ENCODE measurements at places on chromosomes 6 and 20.

DNA sequence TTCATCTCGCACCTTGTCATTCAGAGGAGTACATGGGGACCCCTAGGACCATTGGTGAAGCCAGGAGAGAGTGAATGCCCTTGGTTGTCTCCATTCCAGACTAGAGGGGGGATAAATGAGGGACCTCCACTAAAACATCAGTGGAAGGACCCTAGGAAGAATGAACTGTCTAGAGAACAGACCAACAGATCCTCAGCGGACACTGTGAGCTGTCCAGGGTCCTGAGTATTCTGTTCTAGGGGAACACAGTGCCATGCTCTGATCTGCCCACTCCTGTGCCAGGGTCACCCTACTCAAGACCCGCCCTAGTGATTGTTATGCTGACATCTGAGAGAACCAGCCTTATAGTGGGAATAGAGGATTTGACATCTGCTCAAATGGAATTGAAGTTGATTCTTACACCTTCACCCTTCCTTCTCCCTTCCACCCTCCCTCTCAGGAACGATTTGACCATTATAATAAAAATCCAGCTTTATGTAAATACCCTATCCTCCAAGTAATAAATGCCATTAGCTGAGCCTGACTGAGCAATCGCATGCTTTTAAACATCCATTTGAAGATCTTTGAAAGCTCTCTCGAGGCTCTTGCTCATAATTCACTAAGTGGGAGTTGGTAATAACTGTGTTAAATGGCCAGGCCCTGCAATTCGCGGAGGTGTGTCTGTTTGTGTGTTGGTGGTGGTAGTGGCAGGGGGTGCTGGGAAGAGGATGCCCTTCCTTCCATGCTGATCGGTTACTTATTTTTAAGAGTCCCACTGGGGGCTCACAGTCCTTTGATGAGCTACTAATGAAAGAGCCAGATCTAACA, 43.6 kb upstream of the SLC32A1 start:
- peak; percentile 42 for DNase-seq

GRCh38 chr6:8075704-8076103, 11.5 kb upstream of the BLOC1S5 start:
- no peak for DNase-seq

- no peak for DNase-seq
Observed at GRCh38 chr6:102749210-102749971, 1355.9 kb downstream of the GRIK2 start.

DNA sequence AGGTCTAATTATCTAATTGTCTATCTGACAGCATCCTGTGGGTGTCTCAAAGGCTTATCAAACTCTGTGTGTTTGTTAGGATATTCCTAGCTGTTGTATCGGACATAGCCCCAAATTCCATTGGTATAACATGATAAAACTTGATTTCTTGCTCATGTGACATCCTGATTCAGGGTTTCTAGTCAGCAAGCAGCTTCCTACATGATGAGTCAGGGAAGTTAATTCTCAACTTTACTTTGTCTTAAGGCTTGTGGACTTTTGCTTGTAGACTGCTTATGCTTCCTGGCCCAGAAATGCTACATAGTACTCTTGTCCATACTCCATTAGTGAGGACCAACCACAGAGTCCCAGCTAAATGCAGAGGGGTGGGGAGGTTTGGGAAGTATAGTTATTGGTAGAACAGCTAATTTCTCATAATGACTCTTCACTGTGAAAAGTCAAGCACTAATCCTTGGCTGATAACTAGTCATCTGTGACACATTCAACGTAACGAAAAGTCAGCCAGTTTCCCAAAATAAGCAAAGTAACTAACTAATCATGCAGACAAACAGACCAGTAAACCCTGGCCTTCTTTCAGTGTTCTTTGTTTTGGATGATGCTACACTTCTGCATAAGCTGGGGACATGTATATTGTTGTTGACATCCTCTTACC, 25.8 kb downstream of the NKAIN2 start:
- no peak for DNase-seq

GRCh38 chr20:63978319-63979228, 868 bp downstream of the SAMD10 start:
- no peak for DNase-seq

DNA sequence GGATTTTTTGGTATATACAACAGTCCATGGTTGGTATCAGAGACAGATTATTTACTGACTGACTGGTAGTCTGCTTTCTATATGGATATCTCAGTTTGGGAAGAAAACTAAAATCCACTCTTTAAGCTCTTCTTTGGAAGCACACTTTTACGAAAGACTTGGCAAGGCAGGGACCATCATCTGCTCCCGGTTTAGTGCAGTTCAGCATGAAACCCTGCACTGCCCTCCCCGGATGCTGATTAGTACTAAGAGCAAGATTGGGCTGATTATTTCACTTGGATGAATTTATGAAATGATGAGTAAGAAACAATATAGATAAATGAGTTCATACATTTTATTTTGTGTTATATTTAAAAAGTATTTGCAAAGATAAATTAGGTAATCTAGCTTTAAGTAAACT, 56.3 kb downstream of the RGS17 start:
- DNase-seq: no peak

DNA sequence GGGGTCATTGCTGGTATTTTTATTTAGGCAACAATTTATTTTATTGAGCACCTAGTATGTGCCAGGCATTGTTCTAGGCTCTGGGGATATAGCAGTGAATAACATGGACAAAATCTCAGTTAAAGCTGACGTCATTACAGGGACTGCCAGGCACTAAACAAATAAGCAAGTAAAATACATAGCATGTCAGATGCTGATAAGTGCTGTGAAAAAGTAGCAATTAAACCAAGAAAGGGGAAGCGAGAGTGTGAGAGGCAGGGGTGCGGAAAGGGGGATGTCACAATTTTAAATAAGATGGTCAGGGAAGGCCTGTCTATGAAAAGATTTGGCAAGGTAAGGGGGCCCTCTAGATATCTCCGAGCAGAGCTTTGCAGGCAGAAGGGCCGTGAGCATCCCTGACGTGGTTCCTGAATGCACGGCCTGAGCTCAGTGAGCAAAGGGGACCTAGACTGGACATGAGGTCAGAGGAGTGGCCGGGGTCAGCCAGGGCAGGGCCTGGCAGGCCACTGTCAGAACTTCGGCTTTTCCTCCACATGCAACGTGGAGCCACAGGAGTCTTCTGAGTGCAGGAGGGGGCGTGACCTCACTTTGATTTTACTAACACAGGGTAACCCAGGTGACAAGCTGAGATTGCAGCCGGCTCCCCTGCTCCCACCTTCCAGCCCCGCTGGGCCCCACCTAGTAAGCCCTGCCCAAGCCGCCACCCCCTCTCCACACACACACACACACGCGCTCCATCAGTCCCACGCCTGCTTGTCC, 24.2 kb upstream of the SIRPA start:
- no peak for DNase-seq

Data from muscle of arm (tissue), 14 donors.